ENCODE measurements at places on chromosomes 4 and X.

- DNase-seq = peak; percentile 75
Observed at GRCh38 chr4:41256740-41257256, at the start of gene UCHL1. UCHL1 (plus strand) TSS chr4:41256928; CDS start chr4:41256977, 49 bp downstream.

- DNase-seq = no peak
Observed at GRCh38 chrX:39599339-39599738, 498.4 kb downstream of the BCOR start.

DNA sequence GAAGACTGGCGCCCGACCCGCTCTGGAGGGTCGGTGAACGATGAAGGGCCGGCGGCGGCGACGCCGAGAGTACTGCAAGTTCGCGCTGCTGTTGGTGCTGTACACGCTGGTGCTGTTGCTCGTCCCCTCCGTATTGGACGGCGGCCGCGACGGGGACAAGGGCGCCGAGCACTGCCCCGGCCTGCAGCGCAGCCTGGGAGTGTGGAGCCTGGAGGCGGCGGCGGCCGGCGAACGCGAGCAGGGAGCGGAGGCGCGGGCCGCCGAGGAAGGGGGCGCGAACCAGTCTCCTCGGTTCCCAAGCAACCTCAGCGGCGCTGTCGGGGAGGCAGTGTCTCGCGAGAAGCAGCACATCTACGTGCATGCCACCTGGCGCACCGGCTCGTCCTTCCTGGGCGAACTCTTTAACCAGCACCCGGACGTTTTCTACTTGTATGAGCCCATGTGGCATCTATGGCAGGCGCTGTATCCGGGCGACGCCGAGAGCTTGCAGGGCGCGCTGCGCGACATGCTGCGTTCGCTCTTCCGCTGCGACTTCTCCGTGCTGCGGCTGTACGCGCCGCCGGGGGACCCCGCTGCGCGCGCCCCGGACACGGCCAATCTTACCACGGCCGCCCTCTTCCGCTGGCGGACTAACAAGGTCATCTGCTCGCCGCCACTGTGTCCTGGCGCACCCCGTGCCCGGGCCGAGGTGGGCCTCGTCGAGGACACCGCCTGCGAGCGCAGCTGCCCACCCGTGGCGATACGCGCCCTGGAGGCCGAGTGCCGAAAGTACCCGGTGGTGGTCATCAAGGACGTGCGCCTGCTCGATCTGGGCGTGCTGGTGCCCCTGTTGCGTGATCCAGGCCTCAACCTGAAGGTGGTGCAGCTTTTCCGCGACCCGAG lies 568 bp downstream of the CHST7 start:
- peak; percentile 26 for DNase-seq

DNA sequence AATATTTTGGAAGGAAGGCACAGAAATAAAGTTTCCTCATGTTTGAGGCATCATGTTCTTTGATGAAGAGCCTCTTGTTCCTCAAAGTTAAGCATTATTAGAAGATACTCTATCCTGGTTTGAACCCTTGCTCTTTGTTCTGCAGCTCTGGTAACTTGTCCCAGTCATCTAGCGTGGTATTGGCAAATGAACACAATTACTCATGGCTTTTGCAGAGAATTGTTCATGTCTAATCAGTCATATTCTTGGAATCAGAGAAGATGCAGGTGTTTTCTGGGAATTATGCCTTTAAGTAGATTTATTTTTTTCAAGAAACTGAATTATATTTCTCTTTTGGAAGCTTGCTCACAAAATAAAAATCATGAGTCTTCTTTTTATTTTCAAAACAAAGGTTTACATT lies 52.9 kb upstream of the HPGDS start:
- no peak for DNase-seq

DNA sequence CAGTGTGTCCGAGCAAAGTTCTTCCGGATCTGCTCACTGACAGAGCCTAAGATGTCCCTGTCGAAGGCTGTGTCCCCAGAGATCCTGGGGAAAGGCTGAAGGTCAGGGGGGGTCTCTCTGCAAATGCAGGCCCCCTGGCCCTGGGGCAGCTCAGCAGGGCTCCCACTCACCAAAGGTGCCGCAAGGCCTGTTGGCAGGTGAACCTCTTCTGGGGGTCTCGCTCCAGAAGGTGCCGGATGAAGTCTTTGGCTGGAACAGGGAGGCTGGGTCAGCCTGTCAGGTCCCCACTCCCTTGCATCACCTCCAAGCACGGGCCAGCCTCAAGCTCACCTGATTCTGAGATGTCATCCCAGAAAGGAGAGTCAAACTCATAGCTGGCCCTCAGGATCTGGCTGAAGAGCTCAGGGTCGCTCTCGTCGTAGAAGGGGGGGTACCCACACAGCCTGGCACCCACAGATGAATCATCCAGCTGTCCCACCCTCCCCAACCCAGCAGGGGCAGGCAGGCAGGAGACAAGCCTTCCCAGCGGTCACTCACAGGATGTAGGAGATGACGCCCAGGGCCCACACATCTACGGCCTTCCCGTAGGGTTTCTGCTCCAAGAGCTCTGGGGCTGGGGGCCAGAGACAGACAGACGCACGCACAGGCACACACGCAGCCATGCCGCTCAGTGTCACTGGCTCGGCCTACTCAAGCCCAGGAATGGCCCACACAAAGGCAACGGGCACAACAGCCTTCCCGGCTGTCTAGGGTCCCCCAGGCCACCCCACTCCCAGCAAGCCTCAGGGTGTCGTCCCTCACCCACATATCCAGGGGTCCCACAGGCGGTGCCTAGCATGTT lies 2.6 kb downstream of the PNCK start:
- DNase-seq = no peak
